ENCODE measurements at places on chromosomes 12 and 14. TPM values are rescaled to one million over a fixed set of nuclear protein-coding genes. Genes with fewer than 3 reads are reported as not detected.

- H3K4me1 ChIP-seq: peaks cover 19% of the 10 kb centered on the region
- H3K4me3 ChIP-seq: no peak overlapping the region
- no peak for DNase-seq
Measured at GRCh38 chr12:131375261-131375971, 335.5 kb upstream of the SFSWAP start.

DNA sequence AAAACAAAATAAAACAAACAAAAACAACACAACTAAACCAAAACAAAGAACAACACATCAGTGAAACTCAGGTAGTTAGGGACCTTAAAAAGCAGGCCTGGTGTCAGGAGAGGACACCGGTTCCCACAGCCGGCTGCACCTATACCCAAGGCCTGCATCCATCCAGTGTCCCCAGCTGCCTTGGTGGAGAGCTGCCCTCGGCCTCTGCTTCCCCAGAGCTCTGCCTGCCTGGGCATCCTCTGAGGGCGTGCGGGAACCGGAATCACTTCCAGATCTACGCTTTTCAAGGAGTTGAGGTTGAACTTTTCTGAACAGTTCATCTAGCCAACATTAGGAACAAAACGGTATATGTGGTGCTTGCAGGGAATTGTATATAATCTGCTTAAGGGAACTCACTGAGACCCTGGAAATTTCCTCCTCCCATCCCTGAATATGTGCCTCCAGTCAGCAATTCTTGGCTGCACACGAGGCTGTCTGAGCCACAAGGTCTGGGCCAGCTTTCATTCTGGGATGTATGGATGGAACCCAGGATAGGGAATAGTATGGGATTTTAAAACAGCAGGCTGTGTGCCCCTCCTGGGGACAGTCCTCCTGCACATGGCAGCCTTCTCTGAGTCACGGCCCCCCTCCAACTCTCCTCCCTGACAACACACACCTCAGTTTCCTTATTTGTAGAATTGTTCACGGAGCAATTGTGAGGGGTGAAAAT is 319.0 kb upstream of the RTL1 start:
- no peak overlapping the region for H3K4me3 ChIP-seq
- H3K27ac ChIP-seq: peak overlapping the region; percentile 62
- no peaks in the 10 kb centered on the region for H3K36me3 ChIP-seq
- H3K4me1 ChIP-seq: peaks cover 20% of the 10 kb centered on the region
- DNase-seq: no peak

GRCh38 chr12:19302100-19302640 is 137.1 kb upstream of the AEBP2 start:
- H3K4me3 ChIP-seq: no peak overlapping the region
- DNase-seq: no peak
- H3K27ac ChIP-seq: peak overlapping the region; percentile 14
- no peaks in the 10 kb centered on the region for H3K4me1 ChIP-seq
- H3K27me3 ChIP-seq: no peaks in the 10 kb centered on the region

DNA sequence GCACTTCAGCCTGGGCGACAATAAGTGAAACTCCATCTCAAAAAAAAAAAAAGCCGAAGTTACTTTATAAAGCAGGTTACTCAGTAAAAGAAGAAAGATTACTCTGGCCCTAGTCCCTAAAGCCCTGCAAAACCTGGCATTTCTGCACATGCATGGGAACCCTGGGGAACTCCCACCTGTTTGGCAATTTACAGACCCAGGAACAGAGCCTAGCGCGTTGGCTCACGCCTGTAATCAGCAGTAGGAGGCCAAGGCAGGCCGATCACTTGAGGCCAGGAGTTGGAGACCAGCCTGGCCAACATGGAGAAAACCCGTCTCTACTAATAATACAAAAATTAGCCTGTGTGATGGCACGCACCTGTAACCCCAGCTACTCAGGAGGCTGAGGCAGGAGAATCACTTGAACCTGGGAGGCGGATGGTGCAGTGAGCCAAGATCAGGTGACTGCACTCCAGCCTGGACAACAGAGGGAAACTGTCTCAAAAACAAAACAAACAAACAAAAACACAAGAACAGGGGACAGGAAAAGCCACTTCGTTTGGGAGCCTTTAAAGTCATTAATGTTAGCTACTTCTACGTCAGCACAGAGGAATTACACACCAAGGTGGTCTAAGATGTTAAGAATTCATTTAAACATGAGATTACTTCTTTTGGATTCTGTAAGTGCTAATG is 34.1 kb upstream of the SPTSSA start:
- H3K27me3 ChIP-seq: peaks cover 3% of the 10 kb centered on the region
- DNase-seq: no peak
- H3K27ac ChIP-seq: peak overlapping the region; percentile 74
- H3K4me1 ChIP-seq: peaks cover 11% of the 10 kb centered on the region

DNA sequence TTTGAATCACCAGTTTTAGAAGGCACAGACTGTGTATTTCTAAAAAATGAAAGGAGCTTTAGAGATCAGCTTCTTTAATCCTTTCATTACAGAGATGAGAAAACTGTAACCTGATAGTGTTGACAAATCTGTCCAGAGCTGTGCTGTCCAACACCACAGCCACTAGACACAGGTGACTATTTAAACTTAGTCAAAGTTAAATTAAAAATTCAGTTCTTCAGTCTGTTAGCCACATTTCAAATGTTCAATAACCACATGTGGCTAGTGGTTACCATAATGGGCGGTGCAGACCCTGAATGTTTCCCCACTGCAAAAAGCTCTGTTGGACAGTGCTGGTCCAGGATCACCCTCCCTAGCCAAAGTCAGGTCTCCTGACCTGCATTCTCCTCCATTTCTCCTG is 21.6 kb downstream of the DAD1 start:
- no peak for DNase-seq
- peaks cover 23% of the 10 kb centered on the region for H3K4me1 ChIP-seq
- no peak overlapping the region for H3K27ac ChIP-seq
- H3K4me3 ChIP-seq: no peak overlapping the region
- H3K27me3 ChIP-seq: no peaks in the 10 kb centered on the region

- no peak for DNase-seq
- no peaks in the 10 kb centered on the region for H3K36me3 ChIP-seq
- no peak overlapping the region for H3K27ac ChIP-seq
- H3K4me1 ChIP-seq: peaks cover 13% of the 10 kb centered on the region
- H3K27me3 ChIP-seq: peaks cover 28% of the 10 kb centered on the region
Measured at GRCh38 chr14:80944861-80945617, 3.5 kb upstream of the CEP128 start.

- no peak overlapping the region for H3K4me3 ChIP-seq
- no peak overlapping the region for H3K27ac ChIP-seq
- no peaks in the 10 kb centered on the region for H3K27me3 ChIP-seq
- no peak for DNase-seq
- no peaks in the 10 kb centered on the region for H3K36me3 ChIP-seq
Measured at GRCh38 chr12:93782853-93783252, 105.7 kb downstream of the CRADD start.

- no peaks in the 10 kb centered on the region for H3K36me3 ChIP-seq
- H3K27me3 ChIP-seq: no peaks in the 10 kb centered on the region
- peaks cover 7% of the 10 kb centered on the region for H3K4me1 ChIP-seq
- H3K27ac ChIP-seq: no peak overlapping the region
- H3K4me3 ChIP-seq: no peak overlapping the region
- no peak for DNase-seq
Measured at GRCh38 chr12:66708704-66709456, 30.0 kb upstream of the GRIP1 start.

DNA sequence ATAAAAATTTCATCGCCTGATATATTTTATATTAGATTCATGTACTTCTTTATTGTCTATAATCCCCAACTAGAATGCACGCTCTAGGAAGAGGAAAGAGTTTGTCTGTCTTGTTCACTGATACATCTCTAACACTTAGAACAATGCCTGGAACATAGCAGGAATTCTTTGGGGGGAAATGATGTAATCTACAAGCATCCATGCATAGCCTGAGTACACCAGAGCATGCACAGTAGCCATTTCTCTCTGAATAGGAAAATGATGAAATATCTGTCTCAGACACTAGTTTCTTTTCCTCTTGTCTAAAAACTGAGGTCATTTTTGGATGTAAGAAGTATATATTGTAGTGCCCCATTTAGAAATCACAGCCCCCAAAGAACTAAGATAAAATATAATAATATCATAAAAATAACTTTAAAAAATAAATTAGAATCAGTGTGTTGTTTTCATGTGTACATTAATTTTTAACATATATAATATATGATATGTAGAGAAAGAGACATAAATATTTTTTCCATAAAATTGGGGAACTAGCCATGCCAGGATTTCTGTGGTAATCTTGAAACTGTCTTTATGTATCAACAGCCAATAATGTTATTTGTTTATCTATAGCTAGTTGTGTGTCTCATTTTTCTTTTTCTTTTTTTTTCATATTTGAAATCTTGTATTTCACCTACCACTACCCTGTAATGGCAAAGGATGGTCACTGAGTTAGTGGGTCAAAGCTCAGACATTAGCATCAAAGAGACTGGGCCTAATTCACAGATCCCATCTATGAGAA is 155.6 kb upstream of the TMCC3 start:
- H3K4me3 ChIP-seq: no peak overlapping the region
- H3K27me3 ChIP-seq: peaks cover 43% of the 10 kb centered on the region
- DNase-seq: no peak
- peaks cover 4% of the 10 kb centered on the region for H3K4me1 ChIP-seq

DNA sequence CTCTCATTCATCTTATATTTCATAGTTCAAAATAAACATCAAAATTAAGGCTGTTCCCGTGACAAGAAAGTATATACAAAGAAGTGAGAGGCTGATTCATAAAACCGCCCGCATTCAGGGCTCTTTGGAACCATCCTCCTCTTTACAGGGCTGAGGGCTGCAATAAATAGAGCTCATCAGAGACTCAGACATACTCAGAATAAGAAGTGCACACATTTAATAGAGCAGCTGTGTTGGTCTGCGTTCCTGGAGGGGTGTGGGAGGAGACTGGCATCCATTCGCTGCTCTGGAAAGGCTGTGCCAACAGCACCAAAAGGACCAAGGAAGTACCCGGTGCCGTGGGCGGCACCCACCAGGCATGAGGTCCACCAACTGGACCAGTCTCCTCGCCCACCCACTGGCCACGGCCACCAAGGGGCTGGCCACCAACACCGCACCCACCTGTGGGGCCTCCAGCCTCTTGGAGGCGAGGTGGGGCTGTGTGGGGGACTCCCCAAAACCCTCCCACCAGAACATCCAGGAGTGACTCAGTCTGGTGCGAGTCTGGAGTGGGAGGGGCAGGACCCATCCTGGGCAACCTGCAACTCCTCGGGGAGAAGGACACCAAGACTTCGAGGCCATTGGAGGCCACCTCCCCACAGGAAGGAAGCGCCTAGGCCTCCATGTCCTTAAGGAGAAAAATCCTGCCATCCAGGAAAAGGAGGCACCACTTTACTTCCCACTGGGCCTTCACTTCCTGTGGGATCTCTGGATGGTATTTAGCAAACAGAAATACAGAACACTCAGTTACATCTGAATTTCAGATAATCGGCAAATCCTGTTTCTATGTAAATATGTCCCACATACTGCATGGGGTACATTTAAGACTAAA is 32.7 kb downstream of the VCPKMT start:
- no peak overlapping the region for H3K4me3 ChIP-seq
- H3K27ac ChIP-seq: peak overlapping the region; percentile 3
- H3K4me1 ChIP-seq: peaks cover 26% of the 10 kb centered on the region
- no peaks in the 10 kb centered on the region for H3K36me3 ChIP-seq
- H3K27me3 ChIP-seq: no peaks in the 10 kb centered on the region

The KRT78 gene
- total RNA-seq: 29.1 TPM

The BATF gene
- total RNA-seq: 2.6 TPM

The SERPINA5 gene
- 4.9 TPM for total RNA-seq

The GPRC5D gene
- total RNA-seq: not detected

The PXMP2 gene
- total RNA-seq: 38.5 TPM

The ACVRL1 gene
- total RNA-seq: 0.46 TPM

Measured in type B pancreatic cell (in vitro differentiated cells).